Mucosa of descending colon (tissue), 3 donors: ENCODE measurements at places on chromosomes 7 and 10.

- DNase-seq, result no peak
These were observed 136.4 kb upstream of the EEPD1 start for GRCh38 chr7:36016648-36017047.

GRCh38 chr7:5634107-5634950, 147.1 kb downstream of the RNF216 start:
- DNase-seq, result peak; percentile 79

DNA sequence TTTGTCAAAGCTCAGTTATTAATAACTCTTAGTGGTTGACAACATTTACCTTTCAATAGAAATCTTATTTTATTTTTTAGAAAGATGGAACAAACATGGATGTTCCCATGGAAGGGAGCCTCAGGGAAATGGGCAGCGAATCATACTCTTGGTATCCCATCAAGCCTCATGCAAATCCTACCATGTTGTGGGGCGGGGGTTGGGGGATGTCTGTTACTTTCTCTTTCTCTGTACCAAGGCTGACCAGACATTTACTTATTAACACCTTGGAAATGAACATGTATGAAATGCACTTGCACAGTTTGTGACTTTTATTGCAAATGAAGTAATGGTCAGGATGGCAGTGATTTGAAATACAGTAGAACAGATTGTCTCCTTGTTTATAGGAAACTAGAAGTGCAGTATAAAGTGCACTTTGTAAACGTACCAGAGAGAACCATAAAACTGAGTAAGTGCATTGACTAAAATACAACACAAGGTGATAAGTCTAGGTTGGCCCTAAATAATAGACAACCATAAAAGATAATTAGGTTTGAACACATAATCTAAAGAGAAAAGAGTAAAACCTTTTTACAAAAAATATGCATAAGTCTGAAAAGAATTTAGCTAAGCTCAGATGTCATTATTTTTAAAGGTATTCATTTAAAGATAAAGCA, 32.4 kb downstream of the SEMA3D start:
- no peak for DNase-seq

DNA sequence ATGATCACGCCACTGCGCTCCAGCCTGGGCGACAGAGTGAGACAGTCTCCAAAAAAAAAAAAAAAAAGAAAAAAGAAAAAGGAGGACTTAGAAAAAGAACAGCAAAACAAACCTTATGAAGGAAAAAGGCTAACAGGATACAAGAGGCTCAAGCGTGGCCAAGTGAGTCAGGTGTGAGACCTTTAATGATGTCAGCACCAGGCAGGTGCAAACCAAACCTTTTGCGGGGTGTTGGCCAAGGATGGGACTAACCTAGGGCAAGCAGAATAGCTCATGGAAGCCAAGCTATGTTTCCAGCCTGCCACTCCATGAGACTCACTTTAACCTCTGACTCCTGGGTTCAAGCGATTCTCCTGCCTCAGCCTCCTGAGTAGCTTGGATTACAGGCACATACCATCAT, 11.3 kb upstream of the GNA12 start:
- DNase-seq, result no peak

DNA sequence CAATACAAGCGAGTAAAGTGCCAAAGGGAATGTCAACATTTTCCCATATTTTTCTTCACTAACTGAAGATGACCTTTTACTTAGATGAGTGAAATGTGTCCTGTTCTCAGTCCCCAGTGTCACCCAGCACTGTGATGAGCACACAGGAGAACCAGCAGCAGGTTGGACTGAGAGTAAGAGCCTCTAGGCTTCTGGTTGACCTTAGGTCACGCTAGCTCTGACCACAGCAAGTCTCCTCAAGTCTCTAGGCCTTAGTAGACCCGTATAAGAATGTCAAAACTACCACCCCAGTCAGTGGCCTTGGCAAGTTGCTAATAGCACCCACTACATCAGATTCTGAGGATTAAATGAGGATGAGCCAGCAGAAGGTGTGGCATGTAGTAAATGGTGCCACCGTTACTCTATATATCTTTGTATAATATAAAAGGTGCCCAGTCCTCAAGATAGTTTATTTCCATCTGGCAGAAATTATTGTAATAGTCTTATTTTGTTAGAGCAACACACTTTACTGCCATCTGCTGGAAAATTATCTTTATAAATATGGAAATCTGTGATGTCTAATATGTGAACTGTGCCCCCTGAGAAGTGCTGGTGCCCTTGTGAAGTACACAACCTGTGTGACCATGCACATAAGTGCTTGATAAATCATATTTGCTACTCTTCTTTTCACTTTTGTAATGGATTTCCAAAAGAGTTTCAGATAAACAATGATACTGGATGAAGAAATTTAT, 75.7 kb downstream of the SPAG6 start:
- DNase-seq, result no peak

DNA sequence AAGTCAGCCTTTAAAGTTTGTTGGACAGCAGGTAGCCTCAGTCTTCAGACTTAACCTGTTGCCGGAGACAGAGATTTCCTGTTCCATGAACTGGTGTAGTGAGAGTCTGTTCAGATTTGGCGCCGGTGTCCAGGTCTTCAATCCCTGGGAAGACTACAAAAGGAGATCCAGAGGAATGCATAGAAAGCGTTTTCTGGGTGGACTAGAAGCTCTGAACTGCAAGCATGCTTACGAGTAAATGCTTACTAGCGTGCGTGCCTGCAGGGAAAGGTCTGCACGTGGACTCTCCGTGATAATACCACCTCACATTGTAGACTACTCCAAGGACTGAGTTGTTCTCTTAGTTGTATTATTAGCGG, 878 bp downstream of the GLRX3 start:
- DNase-seq, result peak; percentile 18

DNA sequence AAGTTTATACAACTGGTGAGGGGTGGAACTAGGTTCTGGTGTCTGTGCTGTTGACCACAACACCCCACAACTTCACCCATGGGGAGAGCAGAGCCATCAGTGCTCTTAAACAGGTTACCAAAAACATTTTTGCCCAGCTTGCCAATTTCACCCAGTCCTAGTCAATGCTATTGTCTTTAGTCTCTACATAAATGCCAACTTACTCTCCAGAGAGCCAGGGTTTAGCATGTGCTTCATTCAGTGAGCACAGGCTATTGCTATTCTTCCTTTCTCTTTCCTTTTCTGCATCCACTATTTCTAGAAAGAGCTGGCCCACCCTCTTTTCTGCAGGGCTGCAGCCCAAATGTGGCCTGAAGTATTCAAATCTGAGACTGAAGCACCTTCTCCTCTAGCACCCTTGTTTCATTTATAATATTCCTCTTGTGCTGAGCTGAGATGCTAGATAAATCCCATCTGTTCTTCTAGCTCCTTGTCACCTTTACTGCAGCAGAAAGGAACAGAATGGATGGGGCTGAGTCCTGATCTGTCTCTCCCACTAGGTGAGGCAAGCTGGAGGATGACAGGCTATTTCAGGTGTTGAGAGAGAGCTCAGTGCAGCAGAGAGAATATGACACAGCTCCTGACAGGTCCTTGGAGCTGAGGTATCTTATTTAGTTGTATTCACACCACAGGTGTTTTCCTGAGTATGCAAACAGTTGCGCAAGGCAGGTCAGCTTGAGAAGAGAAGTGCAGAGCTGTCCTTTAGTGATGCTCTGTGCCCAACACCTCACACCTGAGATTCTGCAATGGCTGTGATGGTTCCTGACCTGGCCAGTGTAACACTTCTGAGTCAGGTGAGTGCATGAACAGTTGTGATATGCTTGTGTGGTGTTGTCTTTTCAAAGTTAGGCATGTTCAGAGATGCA, 819.2 kb downstream of the CCSER2 start:
- no peak for DNase-seq

DNA sequence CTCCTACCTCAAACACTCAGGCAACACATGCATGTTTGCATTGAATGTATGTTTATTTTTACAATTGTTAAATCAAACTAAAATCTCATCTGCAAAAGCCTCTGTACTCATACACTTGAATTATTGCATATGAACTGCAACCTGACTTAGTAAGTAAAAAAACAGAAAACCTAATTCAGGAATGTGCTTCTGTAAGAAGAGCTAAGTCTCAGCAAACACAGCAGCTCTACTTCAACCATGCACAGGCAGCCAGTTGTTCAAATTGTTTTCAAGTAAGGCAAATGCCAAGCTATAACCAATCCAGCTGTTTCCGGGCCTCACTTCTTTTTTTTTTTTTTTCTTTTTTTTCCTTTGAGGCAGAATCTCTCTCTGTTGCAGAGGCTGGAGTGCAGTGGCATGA, 93.5 kb upstream of the MALRD1 start:
- no peak for DNase-seq

DNA sequence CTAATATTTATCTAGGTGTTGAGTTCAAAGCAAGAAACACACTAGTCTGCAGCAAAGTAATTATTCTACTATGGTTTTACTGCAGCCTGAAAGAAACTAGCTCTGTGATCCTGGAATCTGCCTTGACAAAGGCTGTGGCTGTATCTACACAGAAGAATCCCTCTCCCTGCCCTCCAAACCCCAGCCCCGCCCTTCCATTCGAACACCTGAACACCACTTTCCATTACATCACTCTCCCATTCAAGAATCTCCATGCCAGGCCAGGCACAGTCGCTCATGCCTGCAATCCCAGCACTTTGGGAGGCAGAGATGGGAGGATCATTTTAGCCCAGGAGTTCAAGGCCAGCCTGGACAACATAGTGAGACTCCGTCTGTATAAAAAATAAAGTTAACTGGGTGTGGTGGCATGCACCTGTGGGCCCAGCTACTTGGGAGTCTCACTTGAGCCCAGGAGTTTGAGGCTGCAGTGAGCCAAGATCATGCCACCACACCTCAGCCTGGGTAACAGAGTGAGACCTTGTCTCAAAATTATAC, 23.3 kb downstream of the LRRC20 start:
- no peak for DNase-seq
